ENCODE measurements at places on chromosomes 3 and 15.

DNA sequence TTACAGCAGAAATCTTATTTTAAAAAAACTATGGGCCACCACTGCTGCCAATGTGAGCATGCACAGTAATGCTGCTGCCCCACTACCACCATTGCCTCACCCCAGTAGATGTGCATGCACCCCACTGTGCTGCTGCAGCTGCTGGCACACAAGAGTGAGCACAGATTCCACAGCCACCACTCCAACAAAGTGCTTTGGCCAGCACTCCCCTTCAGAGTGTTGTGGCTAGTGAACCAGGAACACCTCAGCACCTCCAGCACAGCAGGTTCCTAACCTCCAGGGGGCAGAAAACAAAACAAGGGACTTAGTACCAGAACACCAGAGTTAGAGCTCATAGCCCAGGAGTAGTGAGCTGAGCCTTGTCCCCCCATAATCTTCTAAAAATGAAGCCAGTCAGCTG lies 629.6 kb downstream of the PYDC2 start:
- DNase-seq, result no peak

- no peak for DNase-seq
Measured at GRCh38 chr15:98794211-98794610, 145.9 kb downstream of the IGF1R start.

DNA sequence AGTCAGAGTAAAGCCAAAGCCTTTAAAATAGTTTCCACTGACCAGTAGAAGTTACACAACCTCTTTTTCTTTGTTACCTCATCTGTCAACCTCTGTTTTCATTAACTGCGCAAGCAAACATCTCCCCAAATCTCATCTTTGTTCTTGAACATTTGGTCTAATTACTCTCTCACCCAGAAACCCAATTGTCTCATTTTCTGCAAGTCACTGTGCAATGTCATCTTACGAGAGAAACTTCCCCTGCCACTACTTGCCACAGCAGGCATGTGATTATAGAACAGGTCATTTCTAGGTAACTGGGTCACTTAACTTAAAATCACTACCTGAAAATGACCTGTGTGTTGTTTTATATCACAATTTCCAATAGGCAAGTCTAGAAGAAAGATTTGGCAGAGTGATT lies 159.4 kb downstream of the SI start:
- no peak for DNase-seq

DNA sequence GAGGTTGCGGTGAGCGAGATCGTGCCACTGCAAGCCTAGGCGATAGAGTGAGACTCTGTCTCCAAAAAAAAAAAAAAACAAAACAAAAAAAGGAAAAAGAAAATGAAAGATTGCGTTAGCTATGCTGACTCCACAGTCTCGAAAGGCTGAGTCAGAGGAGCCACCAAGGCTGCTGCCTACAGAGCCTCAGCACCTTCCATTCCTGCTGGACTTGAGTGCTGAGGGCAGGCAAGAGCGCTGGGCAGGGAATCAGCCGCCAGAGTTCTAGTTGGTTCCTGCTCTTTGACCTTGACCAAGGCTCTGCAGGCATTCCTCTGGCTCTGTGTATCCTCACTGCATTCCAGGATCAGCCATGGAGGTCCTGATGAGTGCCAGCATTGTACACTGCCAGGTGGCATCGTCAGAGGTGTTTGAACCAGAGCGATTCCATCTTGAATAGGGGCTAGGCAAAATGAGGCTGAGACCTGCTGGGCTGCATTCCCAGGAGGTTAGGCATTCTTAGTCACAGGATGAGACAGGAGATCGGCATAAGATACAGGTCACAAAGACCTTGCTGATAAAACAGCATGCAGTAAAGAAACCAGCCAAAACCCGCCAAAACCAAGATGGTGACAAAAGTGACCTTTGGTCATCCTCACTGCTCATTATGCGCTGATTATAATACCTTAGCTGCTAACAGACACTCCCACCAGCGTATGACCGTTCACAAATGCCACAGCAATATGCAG lies 5.9 kb downstream of the MESP2 start:
- DNase-seq, result no peak

DNA sequence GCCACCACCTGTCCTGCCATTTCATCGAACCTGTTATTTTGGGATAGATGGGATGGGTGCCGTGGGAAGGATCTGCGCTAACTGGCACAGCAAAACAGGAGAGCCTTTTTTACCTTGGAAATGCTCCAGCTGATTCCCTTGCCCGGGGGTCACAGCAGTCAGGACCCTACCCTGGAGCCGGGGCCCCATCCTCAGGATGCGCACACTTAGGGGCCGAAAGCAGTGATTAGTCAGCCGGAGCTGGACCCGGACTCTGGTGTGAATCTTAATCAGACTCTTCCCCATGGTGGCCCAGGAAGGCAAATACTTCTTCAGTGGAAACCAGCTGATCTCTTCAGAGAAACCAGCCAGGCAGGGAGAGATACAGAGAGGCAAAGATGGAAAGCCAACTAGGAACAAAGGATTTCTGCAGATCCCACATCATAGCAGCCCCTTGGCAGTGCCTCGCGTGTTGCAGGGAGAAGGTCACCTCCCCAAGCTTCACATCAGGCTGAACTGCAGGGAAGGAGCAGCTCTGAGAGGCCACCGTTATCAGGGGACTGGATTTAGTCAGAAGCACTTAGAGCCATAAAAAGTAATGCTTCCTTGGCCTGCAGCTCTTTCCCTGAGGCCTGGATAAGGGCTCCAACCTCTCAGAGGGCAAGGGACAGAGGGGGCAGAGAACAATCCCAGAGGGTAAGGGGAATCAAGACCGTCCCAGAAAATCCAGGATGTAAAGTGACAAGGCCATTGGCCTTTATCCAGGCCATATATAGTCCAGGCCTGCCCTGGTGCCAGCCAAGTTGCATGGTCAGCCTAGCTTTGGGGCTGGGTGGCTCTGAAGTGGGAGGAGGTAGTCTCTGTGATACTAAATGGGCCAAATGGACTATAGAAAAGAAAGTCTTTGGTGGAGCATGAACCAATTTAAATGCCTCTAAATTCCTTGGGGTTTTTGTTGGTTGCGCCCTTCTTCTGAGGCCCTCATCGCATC lies 52.9 kb downstream of the WDR76 start:
- no peak for DNase-seq

GRCh38 chr3:105847452-105847851 lies 21.4 kb downstream of the CBLB start:
- DNase-seq, result no peak

- no peak for DNase-seq
Measured at GRCh38 chr15:90212221-90213098, 11.3 kb downstream of the SEMA4B start.

Measured in stimulated activated CD4-positive, alpha-beta T cell treated with anti-CD3 and anti-CD28 coated beads, Interleukin-15, amount 100 ng/mL, for 1 hour (primary cell).